Thoracic aorta (tissue), 2 donors: ENCODE measurements at places on chromosomes 7 and 10.

DNA sequence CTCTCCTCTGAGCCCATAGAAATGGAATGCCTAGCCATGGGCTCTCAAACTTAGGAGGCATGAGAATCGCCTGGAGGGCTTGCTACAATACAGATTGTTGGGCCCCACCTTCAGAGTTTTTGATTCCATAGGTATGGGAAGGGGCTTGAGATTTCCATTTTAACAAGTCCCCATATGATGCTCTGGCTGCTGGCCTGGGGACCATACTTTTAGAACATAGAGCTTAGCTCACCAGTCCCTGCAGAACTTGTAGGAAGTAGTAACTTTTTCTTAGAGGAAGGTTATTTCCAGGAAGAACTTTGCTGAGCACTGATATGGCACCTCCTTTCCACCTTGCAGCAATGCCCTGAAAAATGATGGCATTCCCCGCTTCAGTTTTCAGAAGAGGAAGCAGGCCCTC lies 177.0 kb upstream of the ZMIZ1 start:
- H3K27me3 ChIP-seq = no peaks in the 10 kb centered on the region
- no peak overlapping the region for H3K27ac ChIP-seq
- no peak for DNase-seq

DNA sequence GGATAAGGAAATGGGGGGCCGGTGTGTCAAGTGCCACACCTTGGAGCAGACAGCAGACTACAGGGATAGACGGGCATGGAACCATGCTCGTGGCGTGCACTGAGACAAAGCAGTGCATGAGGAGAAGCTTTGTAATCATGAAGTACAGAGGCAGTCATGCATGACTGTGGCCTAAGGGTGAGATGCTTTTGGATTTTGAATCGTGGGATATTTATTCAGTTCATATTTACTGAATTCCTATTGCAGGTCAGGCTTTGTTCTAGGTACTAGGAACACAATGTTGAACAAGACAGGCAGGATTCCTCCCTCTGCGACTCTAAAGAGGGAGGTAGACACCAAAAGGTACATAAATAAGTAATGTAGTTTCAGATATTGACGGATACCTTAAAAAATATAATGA lies 597.6 kb downstream of the PARD3 start:
- H3K36me3 ChIP-seq = no peaks in the 10 kb centered on the region
- no peaks in the 10 kb centered on the region for H3K4me1 ChIP-seq
- no peak for DNase-seq
- H3K4me3 ChIP-seq = no peak overlapping the region
- no peaks in the 10 kb centered on the region for H3K27me3 ChIP-seq
- no peak overlapping the region for H3K27ac ChIP-seq

GRCh38 chr10:130458509-130458908 lies 322.3 kb downstream of the GLRX3 start:
- H3K27me3 ChIP-seq = no peaks in the 10 kb centered on the region
- H3K27ac ChIP-seq = no peak overlapping the region
- no peak overlapping the region for H3K4me3 ChIP-seq

GRCh38 chr7:104951546-104951945 lies 62.5 kb upstream of the KMT2E start:
- peak overlapping the region; percentile 25 for H3K4me3 ChIP-seq
- no peaks in the 10 kb centered on the region for H3K36me3 ChIP-seq
- DNase-seq = no peak

DNA sequence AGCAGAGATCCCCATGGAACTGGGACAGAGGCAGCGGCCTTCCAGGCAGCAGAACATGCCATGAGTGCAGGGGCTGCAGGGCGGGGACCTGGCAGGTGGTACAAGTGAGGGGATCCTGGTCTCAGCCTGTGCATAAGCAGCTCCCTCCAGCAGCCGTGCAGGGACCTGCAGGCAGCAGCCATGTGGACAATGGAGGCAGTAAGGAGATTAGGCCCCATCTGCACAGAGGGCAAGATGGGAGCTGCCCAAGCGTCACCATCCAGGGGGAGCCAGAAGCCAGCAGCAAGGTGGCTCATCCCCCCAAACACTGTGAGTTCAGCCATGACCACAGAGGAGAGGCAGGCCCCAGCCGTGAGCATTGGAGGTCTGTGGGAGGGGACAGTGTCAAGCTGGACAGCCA lies 3.1 kb downstream of the DDC start:
- H3K4me3 ChIP-seq = no peak overlapping the region
- no peak overlapping the region for H3K27ac ChIP-seq

- H3K27me3 ChIP-seq = no peaks in the 10 kb centered on the region
- no peaks in the 10 kb centered on the region for H3K36me3 ChIP-seq
- peaks cover 56% of the 10 kb centered on the region for H3K4me1 ChIP-seq
Measured at GRCh38 chr7:159105066-159105780, 39.4 kb downstream of the VIPR2 start.

- no peaks in the 10 kb centered on the region for H3K27me3 ChIP-seq
- no peaks in the 10 kb centered on the region for H3K36me3 ChIP-seq
- no peak for DNase-seq
- H3K27ac ChIP-seq = no peak overlapping the region
- peaks cover 11% of the 10 kb centered on the region for H3K4me1 ChIP-seq
Measured at GRCh38 chr7:105387508-105388355, 989 bp downstream of the SRPK2 start.
